ENCODE measurements at places on chromosomes 6 and 20.

DNA sequence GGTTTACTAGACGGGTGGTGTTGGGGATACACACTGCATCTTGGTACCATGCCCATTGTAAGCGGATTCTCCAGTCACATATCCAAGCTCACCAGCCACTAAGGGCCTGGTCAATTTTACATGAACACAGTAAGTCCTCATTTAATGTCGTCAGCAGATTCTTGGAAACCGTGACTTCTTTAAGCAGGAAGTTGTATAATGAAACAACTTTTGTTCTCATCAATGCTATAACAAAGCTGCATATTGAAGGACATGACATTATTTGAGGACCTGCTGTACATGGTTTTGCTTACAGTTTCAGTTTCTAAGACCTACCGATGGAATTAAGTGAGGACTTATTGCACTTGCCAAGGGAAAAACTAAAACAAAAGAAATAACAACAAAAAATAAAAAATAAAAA is 295.6 kb downstream of the SYNE1 start:
- no peak for DNase-seq

DNA sequence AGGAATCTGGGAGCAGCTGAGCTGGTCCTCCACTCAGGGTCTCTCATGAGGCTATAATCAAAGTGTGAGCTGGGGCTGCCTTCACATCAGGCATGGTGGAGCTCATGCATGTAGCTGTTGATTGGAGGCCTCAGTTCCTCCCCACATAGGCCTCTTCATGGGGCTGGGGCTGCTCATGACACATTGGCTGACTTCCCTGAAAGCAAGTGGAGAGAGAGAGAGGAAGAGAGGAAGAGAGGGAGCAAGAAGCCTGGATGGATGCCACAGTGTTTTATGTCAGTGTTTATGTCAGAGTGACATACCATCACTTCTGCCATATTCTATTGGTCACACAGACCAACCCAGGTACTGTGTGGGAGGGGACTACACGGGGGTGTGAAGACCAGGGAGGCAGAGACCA is 43.8 kb downstream of the EYA2 start:
- DNase-seq = no peak

GRCh38 chr20:48850257-48850976 is 22.6 kb upstream of the PREX1 start:
- DNase-seq = no peak

DNA sequence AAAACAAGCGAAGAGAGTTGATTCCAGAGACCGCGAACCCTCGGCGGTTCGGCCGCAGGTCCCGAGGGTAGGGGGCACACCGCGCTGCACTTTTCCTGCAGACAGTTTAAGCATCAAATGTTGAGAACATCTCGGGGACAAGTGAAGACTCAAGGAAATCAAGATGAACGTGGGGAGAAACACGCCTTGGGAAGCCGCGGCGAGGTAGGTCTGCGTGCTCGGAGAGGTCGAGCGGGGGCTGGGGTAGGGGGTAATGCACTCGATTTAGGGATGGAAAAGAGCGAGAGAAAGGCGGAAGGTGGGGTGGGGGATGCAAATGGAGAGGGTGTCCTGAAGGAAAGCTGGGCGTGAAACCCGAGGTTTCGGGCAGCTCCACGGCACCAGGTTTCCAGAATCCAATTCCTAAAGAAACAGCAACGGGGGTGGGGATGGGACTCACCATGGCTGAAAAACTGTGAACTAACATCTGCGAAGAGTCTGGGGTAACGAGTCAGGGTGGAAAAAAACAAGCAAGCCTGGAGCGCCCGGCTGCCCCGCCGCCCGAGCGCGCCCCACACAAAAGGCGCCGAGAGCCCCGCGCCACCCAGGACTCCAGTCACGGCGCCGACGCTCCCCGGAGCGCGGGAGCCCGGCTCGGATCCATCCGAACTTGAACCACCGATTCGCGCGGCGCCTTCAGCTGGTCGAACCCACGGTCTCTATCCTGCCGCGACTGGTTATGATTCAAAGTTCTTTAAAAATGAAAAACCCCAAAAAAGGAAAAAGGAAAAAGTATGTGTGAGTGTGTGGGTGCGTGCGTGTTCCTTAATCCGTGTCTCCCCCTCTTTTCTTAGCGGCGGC is 3.5 kb downstream of the TFAP2A start:
- no peak for DNase-seq

- no peak for DNase-seq
These were observed 35.1 kb downstream of the PM20D2 start for GRCh38 chr6:89180971-89181370.

- no peak for DNase-seq
These were observed 68.9 kb downstream of the MAN1A1 start for GRCh38 chr6:119280668-119281067.

- no peak for DNase-seq
These were observed 79.0 kb downstream of the ALDH8A1 start for GRCh38 chr6:134870677-134871498.

- DNase-seq = no peak
These were observed 33.8 kb upstream of the PLCB4 start for GRCh38 chr20:9035126-9035525.

DNA sequence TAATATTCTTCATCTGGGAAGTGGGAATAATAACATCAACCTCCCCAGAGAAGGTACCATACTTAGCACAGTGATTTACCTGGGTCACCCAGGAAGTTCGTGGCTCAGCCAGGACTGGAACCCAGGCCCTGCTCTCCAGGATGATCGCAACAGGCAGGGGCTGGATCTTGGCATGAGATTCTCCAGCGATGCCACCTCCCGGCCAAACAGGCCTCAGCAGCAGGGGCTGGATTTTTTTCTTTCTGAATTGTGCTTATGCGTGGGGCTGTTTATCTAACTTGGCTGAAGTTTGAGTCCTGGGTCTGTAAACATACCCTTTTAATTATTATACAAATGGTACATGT is 129.5 kb upstream of the PTPN1 start:
- no peak for DNase-seq
